Naive thymus-derived CD8-positive, alpha-beta T cell (primary cell): ENCODE measurements at places on chromosomes 12 and 14. TPM values are rescaled to one million over a fixed set of nuclear protein-coding genes. Genes with fewer than 3 reads are reported as not detected.

The ACOT4 gene
- 1.3 TPM for total RNA-seq

DNA sequence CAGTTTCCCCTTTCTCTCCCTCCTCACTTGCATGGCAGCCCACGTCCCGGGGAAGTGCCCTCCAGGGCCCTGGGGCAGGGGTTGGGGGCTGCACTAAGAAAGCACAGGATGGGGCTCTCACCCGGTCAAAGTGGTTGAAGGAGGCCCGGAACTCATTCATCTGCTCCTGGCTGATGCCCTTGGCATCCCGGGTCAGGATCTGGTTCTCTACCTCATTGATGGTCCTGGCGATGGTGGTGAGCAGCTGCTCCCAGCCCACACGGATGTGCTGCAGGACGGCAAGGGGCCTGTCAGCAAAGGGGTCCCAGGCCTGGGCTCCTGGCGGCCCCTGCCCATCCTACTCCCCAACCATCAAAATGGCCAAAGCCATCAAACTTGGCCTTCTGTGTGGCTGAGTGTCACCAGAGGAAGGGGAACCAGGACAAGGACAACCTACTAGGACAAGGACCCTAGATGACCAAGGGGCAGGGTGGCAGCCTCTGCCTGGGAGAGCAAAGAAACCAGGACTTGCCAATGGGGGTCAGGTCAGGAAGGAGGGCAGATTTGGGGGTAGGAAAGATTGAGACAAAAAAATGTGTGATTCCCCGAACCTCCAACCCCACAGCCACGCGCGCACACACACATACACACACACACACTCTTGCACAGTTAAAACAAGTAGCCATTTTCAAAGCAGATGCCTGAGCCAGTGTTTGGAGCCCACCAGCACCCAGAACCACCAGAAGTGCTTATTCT lies 87.1 kb upstream of the ZFP36L1 start:
- no peak for DNase-seq

- DNase-seq: no peak
Observed at GRCh38 chr12:111494676-111495075, 89.0 kb downstream of the SH2B3 start.

GRCh38 chr12:104420868-104421267 lies 35.9 kb upstream of the CHST11 start:
- DNase-seq: no peak
